NCI-H1105 (cell line): ENCODE measurements at places on chromosomes 6 and 20.

DNA sequence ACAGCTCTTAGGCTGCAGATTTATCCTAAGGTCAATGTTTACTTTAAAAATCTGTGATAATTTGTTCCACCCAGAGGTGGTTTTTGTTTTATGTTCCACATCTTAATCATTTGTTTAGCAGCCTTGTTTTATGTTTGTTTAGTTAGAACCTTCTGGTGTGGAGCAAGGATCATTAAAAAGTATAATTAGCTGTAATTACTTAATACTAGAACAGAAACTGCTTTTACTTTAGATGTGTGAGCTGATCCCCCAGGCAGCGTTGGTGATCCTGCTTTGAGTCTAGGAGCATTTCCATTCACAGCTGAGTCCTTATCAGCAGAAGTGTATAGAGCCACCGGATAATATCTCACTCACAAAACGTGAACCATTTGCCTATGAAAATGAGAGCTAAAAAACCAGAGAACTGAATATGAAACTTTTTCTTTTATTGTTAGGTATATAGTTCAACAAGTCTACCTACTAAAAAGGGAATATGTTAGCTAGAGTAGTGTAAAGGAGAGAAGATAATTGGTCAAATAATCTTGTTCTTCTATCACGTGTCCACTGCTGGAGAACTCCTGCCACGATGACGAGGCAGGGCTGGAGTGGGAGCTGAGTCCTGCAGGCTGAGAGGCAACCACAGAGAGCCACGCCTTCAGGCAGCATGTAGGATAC lies 78.5 kb downstream of the TRMT11 start:
- no peak for DNase-seq

- DNase-seq = no peak
Measured at GRCh38 chr6:139572001-139572400, 197.6 kb upstream of the CITED2 start.

DNA sequence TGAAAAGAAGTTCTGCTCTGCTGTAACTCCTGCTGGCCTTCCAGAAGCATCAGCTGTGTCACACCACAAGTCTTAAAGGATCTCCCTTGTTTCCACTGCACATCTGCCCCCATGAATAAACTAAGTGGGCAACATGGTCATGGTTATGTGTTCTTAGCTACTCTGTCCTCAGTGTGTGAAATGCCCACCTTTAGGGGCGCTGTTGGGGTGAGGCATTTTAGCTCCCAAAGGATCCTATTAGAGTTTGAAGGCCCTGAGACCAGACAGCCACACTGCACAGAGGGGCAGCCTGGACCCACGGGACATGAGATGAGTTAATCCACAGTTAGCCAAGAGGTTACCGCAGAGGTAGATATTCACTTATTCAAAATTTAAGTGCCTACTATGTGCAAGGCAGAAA lies 294.3 kb upstream of the QKI start:
- no peak for DNase-seq

GRCh38 chr6:21306546-21306945 lies 287.0 kb upstream of the SOX4 start:
- no peak for DNase-seq

DNA sequence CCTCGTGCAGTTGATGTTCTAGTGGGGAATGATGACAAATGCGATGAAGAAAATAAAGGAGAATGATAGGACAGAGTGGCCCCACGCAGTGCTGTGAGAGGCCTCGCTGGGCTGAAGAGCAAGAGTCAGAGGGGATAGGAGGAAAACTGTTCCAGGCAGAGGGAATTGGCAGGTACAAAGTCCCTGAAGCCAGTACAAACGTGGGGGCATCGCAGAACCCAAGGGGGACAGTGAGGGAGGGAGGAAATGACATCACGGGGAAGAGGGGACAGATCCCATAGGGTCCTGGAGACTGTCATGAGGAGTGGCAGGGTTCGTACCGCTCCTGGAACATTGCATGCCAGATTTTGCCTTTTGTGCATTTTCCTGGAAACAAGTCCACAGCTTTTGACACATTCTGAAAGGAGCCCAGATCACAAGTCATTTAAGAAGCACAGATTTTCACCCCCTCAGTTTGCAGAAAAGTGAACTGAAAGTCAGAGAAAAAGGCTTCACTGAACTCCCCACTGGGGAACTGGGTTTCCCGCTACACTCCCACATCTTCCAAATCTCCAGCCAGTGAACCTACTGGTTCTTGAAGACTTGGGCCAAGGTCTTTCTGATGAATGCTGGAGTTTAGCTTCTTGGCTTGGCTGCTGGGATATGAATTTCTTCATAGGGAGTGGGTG lies 77.0 kb downstream of the SULF2 start:
- no peak for DNase-seq

DNA sequence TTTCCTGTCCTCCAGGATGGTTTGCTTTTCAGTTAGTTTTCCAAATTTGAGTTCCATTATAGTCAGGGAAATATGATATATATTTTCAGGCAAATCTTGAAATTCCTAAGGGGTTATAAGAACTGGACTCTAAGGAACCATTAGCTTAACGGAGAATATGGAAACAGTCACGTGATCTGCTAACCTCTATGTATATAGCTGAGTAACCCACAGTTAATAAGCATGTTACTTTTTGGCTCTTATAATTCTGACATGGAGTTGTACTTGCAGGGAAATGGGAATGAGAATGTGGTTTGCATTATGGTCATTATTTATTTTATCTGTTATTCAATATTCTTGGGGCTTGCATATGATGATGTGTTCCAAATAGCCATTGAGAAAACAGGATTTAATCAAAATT lies 23.3 kb downstream of the SOBP start:
- DNase-seq = no peak

GRCh38 chr6:119608994-119609393 lies 259.4 kb upstream of the MAN1A1 start:
- DNase-seq = no peak

DNA sequence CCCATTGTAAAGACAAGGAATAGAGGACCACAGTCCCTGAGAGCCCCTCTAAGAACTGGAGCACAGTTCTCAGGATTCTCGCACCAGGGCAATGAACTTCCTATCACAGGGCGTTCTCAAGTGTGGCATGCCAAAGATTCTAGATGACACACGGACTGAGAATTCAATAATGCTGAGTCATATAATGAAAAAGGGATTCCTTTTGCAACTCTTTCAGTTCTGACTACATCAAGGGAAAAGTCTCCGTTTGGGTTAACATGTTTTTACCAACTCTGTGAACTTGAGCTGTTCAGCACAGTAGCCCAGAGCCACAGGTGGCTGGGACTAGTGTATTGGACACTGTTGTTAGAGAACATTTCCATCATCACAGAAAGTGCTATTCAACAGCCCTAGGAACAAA lies 3.4 kb downstream of the MED20 start:
- DNase-seq = no peak

DNA sequence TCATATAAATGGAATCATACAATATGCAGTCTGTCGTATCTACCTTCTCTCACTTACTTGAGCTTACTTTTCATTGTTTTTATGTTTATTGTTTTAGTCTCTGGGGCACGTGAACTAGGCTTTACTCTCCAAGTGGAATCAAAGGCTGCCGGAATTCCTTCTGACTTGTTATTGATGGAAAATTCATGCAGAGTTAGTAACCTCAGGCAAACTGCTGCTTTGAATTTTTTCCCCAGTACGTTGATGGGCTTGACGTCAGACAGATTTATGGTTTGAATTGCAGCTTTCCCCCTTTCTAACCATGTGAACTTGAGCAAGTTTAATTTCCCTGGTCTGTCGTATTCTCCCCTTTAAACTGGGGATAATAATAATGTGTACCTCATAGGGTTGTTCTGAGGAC lies 68.6 kb downstream of the ZDHHC14 start:
- no peak for DNase-seq

GRCh38 chr20:51402201-51402600 lies 140.3 kb downstream of the NFATC2 start:
- DNase-seq = no peak
